A549 treated with Mapracorat at 1 μM for 4 hours (cell line): ENCODE measurements at places on chromosomes 1 and 21. TPM values are rescaled to one million over a fixed set of nuclear protein-coding genes. Genes with fewer than 3 reads are reported as not detected.

NID1 gene
- 5.4 to 9.5 TPM (median 7.6 TPM) in 5 replicates for total RNA-seq

PARP1 gene
- 100 to 116 TPM (median 111 TPM) in 5 replicates for total RNA-seq

MYOG gene
- total RNA-seq, result not detected in 5 replicates

KRTAP13-2 gene
- not detected in 5 replicates for total RNA-seq

FOXD3 gene
- total RNA-seq, result 0.32 to 1.0 TPM (median 0.73 TPM) in 5 replicates

RNF11 gene
- total RNA-seq, result 20.7 to 43.9 TPM (median 28.1 TPM) in 5 replicates

IL24 gene
- total RNA-seq, result 0.24 to 0.91 TPM (median 0.48 TPM) in 5 replicates

OR2G6 gene
- total RNA-seq, result not detected in 5 replicates

TMEM53 gene
- total RNA-seq, result 6.8 to 11.9 TPM (median 9.3 TPM) in 5 replicates

LCE1E gene
- total RNA-seq, result 0.18 TPM in 1 of 5 replicates, not detected in the others

C1orf115 gene
- 4.7 to 6.8 TPM (median 5.9 TPM) in 5 replicates for total RNA-seq

ESRRG gene
- not detected in 5 replicates for total RNA-seq

C8A gene
- total RNA-seq, result not detected in 5 replicates
